ENCODE measurements at places on chromosomes 11 and 22.

DNA sequence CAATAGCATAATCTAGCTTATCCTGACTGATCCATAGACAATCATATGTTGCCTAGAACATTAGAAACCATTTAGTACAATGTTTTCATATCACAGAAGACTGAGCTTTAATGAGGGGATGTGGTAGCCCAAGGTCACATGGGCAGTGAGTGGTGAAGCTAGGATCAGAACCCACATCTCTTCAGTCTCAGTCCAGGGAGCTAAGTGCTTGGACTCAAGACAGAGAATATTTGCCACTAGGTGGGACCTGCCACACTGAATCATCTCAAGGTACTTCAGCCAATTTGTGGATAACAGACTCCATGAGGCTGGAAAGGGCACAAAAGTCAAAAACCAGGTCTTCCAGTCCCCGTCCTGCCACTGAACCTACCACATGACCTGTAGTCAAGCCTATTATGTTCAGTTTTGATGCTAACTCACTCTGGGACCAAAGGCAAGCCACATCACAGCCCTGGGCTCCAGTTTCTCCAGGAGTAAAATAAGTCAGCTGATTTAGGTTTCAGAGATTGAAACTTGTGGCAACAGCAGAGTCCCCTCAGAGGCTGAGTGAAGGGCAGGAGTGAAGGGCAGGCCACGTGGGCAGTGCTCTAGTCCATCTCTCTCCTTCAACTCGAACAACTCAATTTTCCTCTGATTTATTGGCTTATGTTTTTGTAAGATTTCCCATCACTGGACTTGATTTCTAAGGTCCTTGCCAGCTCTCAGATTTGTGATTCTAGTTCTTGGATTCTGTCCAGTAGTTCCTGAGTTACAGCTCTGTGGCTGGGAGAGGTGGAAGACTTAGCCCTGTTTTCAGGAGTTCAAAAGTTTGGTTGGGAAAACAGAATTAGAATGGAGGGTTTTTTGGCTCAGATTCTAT is 84.6 kb upstream of the PHOX2A start:
- no peak for DNase-seq

- no peak for DNase-seq
These were observed 13.9 kb upstream of the BAIAP2L2 start for GRCh38 chr22:38124236-38124974.

GRCh38 chr11:61082931-61083531 is 19.3 kb upstream of the CD5 start:
- no peak for DNase-seq

GRCh38 chr11:134202661-134203060 is 21.1 kb downstream of the NCAPD3 start:
- no peak for DNase-seq

GRCh38 chr11:72334651-72335050 is 90.7 kb upstream of the PHOX2A start:
- no peak for DNase-seq

- no peak for DNase-seq
These were observed 88.1 kb downstream of the TEAD1 start for GRCh38 chr11:12762278-12762677.

DNA sequence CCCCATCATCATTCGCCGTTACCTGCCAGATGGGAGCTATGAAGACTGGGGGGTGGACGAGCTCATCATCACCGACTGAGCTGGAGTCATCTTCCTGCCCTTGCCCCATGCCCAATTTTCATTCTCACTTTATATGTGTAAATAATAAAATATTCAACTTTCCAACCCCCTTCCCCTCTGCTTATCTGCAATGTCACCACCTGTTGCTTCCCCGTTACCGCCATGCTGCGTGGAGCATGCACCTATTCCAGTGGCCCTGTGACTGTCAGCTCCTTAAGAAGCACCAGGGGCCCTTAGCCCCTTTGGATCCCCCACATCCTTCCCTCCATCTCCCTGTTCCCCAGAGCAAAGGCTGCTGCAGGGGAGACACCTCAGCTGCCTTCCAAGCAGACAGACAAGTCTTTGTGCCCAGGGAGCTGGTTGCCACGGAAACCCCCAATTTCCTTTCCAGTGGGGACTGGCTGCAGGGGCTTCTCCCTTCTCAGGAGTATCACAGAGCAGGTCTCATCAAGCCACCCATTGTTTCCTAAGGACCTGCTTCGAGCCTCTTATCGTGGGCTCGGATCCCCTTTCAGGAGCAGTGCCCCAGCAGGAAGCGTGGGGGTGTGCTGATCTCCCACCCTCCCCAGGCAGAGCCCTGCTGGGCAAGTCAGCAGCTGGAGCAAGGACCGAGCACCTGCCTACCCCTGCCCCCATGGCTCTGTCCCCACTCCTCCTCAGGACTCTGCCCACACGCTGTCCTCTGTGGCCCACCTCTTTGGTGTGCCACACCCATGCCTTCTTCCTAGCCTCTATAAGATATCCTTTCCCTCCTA is 14.3 kb downstream of the POLR2F start:
- DNase-seq, result no peak

DNA sequence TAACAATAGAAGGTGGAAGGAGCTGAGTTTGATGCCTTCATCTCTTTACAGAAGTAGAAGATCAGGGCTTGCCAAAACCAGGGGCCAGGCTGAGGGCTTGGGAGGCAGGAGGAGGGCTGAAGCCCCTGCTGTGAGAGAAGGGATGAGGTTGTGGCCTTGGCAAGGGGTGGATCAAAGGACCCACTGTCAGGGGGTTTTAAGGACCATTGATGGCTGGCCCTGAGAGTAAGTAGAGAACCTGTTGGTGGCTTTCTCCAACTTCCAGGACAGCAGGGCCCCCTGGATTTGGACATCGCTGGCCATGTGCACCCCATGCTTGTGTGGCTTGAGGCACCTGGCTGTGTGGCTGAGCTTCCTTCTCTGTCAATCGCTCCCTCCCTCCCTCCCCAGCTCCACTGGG is 927.7 kb downstream of the TBC1D22A start:
- no peak for DNase-seq

- no peak for DNase-seq
These were observed 8.3 kb downstream of the CYB561A3 start for GRCh38 chr11:61353131-61354067.

GRCh38 chr22:30905696-30906341 is 62.8 kb downstream of the MORC2 start:
- DNase-seq, result no peak

DNA sequence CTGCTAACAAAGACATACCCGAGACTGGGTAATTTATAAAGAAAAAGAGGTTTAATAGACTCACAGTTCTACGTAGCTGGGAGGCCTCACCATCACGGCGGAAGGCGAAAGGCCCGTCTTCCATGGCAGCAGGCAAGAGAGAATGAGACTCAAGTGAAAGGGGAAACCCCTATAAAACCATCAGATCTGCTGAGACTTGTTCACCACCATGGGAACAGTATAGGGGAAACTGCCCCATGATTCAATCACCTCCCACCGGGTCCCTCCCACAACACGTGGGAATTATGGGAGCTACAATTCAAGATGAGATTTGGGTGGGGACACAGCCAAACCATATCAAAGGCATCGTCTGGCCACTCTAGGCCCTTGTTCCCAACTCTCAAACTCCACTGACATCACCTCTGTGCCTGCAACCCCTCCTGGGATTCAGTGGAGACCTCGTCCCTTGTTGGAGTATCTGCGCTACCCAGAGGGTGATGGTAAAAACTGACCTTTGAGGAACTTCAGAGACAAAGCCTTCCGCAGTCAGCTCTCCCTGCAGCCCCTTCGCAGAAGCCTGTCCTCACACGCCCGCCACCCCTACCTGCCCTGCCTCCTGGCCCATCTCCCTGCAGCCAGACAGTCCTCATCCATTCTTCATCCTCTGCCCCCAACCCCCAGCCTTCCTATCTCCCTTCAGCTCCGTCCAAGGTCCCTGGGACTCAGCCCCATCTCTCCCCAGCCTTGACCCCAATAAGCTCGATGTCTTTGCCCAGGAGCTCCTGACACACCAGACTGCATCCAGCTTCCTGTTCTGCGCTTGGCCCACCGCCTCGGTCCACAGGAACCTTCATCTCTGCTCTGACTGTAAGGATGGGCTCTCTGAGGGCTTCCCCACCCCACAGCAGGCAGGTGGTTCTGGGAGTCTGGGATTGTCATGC is 15.8 kb downstream of the CCND1 start:
- DNase-seq, result no peak

DNA sequence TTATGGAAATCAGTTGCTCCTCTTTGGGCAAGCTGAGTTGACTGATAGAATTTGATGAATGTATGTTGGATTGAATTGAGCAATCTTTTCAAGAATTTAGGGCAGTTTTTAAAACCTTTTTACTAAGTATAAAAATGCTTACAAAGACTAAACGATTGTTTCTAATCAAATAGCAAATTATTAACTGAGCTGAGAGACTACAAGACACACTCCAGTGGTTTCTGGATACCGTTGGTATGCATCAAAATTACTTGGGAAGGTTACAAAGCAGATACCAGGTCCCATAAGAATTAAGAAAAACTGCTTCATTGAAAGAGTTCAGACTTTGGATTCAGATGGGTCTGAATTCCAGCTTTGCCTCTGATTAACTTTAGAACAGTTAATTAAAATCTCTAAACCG is 721.4 kb downstream of the FAM181B start:
- DNase-seq, result no peak

GRCh38 chr11:45674481-45675190 is 9.2 kb upstream of the CHST1 start:
- DNase-seq, result no peak

GRCh38 chr11:16902781-16903378 is 111.3 kb downstream of the PLEKHA7 start:
- DNase-seq, result no peak

DNA sequence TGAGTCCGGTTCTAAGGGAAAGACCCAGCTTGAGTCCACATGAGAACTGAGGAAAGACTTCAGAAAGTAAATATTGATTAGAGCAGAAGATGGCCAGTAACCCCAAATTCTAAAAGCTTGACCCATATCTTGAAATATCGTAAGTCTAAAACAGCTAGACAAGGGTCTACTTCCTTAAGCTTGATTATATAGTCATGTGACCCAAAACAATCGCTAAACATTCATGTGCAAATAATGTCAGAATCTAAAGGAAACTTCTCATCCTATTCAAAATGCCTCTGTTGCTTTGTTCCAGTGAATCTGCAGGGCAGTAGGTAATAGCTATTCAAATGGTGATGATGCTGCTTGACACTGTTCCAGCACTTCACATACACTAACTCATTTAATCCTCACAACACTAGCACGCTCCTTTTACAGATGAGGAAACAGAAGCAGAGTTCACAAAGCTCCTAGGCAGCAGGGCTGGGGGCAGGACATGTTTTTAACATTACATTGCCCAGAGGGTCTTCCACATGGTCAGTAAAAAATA is 52.6 kb downstream of the TCF20 start:
- DNase-seq, result no peak

GRCh38 chr11:69325446-69325845 is 31.5 kb downstream of the MYEOV start:
- DNase-seq, result no peak

- no peak for DNase-seq
These were observed 124.1 kb downstream of the WNT7B start for GRCh38 chr22:45852826-45853225.

DNA sequence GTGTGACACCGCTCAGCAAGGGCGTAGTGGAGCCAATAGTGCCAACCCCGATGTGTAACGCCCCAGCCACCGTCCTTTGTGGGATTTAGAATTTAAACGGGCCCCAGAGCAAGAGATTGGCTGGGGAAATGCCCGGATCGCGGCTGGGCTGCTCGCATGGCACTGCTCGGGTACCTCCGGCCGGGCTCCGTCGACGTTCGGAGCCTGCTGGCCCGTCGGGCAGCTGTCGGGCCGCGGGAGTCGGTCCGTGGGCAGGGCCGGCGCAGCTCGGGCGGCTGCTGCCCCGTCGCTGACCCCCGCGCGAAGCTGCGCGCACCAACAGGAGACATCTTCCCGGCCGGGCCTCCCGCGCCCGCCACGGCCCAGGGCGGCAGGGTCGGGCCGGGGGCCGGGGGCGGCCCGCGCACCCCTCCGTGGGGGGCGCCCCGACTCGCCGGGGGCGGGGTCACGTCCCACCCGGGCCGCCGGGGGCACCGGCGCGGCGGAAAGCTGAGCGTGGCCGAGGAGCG is 1.3 kb upstream of the KDM2A start:
- DNase-seq, result no peak

DNA sequence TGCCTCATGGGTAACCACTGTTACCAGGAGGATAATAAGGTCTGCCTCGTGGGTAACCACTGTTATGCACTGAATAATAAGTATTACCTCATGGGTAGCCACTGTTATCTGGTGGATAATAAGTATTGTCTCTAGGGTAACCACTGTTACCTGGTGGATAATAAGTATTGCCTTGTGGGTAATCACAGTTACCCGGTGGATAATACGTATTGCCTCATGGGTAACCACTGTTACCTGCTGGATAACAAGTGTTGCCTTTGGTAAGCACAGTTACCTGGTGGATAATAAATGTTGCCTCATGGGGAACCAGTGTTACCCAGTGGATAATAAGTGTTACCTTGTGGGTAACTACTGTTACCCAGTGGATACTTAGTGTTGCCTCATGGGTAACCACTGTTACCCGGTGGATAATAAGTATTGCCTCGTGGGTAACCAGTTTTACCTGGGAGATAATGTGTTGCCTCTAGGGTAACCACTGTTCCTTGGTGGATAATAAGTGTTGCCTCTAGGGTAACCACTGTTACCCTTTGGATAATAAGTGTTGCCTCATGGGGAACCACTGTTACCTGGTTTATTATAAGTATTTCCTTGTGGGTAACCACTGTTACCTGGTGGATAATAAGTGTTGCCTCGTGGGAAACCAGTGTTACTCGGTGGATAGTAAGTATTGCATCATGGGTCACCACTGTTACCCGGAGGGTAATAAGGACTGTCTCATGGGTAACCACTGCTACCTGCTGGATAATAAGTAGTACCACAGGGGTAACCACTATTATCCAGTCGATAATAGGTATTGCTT is 10.6 kb upstream of the NXPE4 start:
- no peak for DNase-seq

DNA sequence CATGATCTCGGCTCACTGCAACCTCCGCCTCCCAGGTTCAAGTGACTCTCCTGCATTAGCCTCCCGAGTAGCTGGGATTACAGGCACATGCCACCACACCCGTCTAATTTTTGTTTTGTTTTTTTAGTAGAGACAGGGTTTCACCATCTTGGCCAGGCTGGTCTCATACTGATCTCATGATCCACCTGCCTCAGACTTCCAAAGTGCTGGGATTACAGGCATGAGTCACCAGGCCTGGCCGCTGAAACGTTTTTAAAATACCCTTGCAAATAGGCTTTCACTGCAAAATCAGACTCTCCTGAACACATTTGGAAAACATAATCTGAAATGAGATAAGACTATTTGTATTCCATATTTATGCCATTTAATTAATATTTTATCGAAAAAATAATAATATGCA is 826.1 kb upstream of the CNTN5 start:
- DNase-seq, result no peak

GRCh38 chr11:83187465-83187864 is 6.0 kb upstream of the ANKRD42 start:
- DNase-seq, result no peak

Measured in occipital lobe (tissue), 3 donors.